ENCODE measurements at places on chromosomes 2 and 18. TPM values are rescaled to one million over a fixed set of nuclear protein-coding genes. Genes with fewer than 3 reads are reported as not detected.

- H3K4me3 ChIP-seq = no peak overlapping the region
- no peaks in the 10 kb centered on the region for H3K4me1 ChIP-seq
- no peaks in the 10 kb centered on the region for H3K36me3 ChIP-seq
- no peak overlapping the region for H3K27ac ChIP-seq
- no peak for DNase-seq
- no peaks in the 10 kb centered on the region for H3K27me3 ChIP-seq
Measured at GRCh38 chr2:76998704-76999103, 523.5 kb downstream of the LRRTM4 start.

GRCh38 chr2:122507261-122507660 is 751.8 kb downstream of the TSN start:
- no peaks in the 10 kb centered on the region for H3K36me3 ChIP-seq
- H3K27me3 ChIP-seq = peaks cover 9% of the 10 kb centered on the region
- no peak for DNase-seq
- no peaks in the 10 kb centered on the region for H3K4me1 ChIP-seq
- no peak overlapping the region for H3K4me3 ChIP-seq
- no peak overlapping the region for H3K27ac ChIP-seq

GRCh38 chr2:27809761-27810241 is 38.3 kb downstream of the MRPL33 start:
- H3K36me3 ChIP-seq = no peaks in the 10 kb centered on the region
- no peak for DNase-seq
- H3K27me3 ChIP-seq = no peaks in the 10 kb centered on the region
- H3K4me3 ChIP-seq = no peak overlapping the region

GRCh38 chr2:109663721-109664120 is 49.6 kb downstream of the SOWAHC start:
- no peak for DNase-seq
- no peaks in the 10 kb centered on the region for H3K27me3 ChIP-seq
- H3K27ac ChIP-seq = no peak overlapping the region
- H3K4me3 ChIP-seq = no peak overlapping the region

- DNase-seq = no peak
- peaks cover 16% of the 10 kb centered on the region for H3K27me3 ChIP-seq
- H3K4me3 ChIP-seq = no peak overlapping the region
- no peaks in the 10 kb centered on the region for H3K36me3 ChIP-seq
- H3K27ac ChIP-seq = no peak overlapping the region
- H3K4me1 ChIP-seq = no peaks in the 10 kb centered on the region
Measured at GRCh38 chr18:10386956-10387355, 67.5 kb upstream of the APCDD1 start.

DNA sequence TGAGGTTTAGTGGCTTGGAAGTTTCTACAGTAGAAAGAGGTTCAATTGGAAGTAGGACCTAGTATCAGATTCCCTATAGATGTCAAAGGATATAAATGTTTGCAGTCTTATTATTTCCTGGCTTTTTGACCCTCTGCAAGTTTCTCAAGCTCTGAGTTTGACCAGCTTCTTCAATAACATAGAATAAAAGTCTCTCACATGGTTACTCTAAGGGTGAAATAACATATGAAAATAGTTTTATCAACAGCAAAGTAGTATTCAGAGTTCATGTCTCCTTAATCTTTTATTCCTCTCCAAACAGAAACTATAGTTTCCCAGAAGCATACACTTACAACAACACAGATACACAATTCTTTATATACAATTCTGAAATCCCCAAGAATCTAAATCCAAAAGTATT is 132.9 kb upstream of the RND3 start:
- H3K4me3 ChIP-seq = no peak overlapping the region
- H3K27me3 ChIP-seq = peaks cover 2% of the 10 kb centered on the region
- no peaks in the 10 kb centered on the region for H3K36me3 ChIP-seq
- DNase-seq = no peak
- no peak overlapping the region for H3K27ac ChIP-seq
- H3K4me1 ChIP-seq = no peaks in the 10 kb centered on the region

- DNase-seq = peak; percentile 38
- peaks cover 15% of the 10 kb centered on the region for H3K27me3 ChIP-seq
- H3K4me1 ChIP-seq = peaks cover 21% of the 10 kb centered on the region
- H3K27ac ChIP-seq = peak overlapping the region; percentile 95
Measured at GRCh38 chr2:23380562-23381065, 4.4 kb upstream of the KLHL29 start.

Gene SUMO1
- polyA plus RNA-seq = 166 TPM

Gene RTP5
- polyA plus RNA-seq = not detected

Gene PNO1
- polyA plus RNA-seq = 24.5 TPM

All from naive thymus-derived CD8-positive, alpha-beta T cell (primary cell).